ENCODE measurements at places on chromosomes 2 and 18.
A peak's percentile ranks its signal among the peaks of the same experiment; 100 is the strongest.

DNA sequence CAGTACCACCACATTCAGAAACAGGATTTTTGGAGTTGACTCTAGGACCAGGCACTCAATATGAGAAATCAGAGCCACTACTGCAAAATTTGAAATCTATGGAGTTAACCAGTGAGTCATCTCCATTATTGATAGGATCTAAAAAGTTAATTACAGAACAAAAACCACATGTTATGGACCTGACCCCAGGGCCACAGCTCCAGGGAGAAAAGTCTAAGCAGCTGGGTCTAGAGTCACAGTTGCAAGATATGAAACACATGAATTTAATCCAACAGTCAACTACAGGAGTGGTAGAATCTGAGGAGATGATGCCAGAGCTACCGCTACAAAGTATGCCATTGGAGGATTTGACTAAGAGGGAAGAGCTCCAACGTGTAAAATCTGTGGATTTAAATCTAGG lies 13.4 kb upstream of the ZNF512 start:
- no peak for DNase-seq

GRCh38 chr18:56214706-56215105 lies 423.7 kb downstream of the TXNL1 start:
- no peak for DNase-seq

- no peak for DNase-seq
Measured at GRCh38 chr2:189609853-189610252, 29.3 kb upstream of the SLC40A1 start.

DNA sequence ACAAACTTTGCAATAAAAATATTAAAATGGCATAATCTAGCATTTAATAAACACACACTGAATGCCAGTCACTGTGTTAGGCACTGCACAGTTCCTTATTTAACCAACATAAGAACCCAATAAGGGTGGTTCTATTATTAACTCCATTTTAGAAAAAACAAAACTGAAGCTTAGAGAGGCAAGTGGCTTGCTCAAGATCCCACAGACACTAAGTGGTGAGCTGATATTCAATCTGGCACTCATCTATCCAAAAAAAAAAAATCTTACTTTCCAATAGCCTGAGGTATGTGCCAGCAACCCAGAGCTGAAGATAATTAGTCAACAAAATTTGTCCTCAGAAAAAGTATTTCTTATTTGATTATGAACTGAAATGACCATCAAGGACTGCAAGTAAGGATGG lies 799 bp downstream of the CYTIP start:
- no peak for DNase-seq

DNA sequence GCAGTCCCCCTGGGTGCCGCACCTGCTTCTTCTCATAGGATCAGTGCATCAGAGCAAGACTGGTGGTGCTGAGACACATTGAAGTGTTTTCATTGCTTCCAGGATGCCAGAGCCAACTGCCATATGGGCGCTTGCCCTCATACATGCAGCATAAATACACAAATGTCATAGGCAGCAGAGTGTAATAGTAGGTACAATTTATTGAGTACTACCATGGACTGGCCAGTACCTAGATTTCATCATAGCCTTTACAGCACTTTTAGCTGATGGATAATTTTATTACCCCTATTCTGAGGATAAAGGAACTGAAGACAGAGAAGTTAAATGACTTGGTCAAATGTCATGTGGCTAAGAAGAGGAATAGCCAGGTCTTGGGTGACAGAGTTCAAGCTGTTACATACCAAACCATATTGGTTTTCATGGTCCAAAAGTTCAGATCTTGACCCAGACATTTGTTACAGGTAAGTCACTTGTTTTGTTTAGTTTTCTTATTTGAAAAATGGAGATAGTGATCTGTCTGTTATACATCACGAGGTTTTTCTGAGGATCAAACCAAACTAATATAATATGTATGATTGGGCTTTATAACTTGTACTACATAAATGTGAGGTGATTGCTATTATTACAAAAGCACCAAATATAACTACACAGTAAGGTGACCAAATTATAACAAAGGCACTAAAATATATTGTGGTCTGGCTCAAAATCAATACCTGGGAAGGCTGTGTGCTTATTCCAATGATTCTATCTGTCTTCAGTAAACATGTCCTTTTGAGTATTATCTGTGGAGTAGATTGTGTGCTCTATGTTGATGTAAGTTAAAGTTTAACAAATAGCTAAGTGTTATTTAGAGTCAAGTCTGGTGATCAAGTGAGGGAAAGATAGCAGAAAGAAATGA lies 151.9 kb upstream of the CYRIA start:
- DNase-seq: no peak

DNA sequence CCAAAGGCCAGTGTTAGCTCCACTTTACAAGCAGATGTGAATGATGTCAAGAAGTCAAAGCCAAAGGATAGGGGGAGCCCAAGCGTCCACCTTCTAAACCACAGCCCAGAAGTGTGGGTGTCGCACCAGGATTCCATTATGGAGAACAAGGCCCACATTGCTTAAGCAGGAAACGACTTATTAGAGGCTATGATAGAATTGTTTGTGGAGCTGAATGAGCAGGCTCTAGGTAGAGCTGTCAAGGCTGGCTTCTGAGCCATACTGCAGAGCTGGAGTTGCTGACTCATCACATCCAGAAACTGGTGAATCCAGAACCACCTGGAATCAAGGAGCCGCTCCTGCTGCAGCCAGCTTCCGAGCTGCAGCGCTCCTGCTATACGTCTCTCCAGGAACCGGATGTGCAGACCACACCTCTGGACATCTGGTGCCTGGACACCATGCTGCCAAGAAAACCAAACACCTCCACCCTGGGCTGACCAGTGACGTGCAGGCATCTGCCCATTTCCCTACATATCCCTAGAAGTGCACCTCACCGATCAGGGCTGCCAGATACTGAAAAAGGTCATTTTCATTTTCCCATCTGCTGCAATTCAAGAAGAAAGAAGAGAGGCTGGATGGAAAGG lies 6.2 kb upstream of the TWIST2 start:
- DNase-seq: no peak

GRCh38 chr2:60512062-60512622 lies 41.3 kb downstream of the BCL11A start:
- no peak for DNase-seq

GRCh38 chr2:222941510-222942032 lies 80.7 kb downstream of the ACSL3 start:
- no peak for DNase-seq

DNA sequence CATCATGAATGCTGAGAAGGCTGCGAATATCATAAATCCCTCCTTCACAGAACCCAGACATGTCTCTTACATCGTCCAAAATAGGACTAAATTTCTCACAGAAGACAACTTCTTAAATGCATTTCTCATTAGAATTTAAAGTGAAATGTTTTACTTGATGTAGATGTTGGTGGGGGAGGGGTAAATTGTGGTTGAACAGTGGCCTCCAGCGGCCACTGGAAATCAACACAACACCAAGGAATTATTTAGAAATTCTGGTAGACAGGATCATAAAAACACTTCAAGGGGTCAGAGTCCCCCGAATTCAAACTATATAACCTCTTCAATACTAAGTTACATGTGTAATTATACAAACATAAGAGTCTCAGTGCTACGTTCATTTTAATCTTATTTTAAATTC lies 135.9 kb downstream of the ABCA12 start:
- DNase-seq: peak; percentile 30

DNA sequence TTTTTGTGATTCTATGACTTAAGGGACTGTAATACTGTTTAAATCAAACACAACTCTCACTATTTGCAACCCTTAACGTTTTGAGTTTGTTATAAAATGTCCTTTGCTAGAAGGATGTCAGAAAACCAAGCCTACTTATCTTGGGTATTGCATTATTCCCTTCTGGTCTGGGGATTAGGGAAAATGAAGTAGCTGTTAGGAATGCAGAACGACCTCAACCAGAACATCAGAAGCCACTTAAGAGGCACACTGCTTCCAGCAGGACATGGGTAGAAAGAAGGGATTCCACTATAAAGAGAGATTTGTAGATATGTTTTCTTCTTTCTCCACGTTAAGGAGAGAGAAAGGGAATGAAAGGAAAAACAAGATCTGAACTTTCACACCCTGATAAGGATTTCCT lies 101.2 kb downstream of the SETBP1 start:
- DNase-seq: no peak

DNA sequence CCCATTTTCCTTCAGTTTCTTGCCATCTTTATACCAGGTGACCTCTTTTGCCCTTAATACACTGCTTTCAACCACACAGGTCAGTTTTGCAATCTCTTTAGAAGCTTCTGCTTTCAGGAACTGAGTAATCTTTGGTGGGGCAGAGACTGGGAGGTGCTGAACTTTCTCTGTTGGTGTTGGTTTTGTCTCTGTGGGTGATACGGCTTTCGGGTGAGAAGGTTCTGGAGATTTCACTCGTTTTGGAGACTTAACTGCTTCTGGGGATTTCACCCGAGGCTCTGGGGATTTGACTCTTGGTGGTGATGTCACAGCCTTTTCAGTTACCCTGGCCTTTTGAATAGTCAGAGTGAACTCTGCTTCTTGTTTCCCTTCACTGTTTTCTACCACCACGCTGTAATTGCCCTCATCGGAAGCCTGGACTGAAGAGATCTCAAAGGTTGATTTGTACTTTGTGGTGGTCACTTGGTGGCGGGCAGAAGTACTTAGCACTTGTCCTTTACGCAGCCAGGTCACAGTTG lies 50.4 kb downstream of the PLEKHA3 start:
- no peak for DNase-seq

DNA sequence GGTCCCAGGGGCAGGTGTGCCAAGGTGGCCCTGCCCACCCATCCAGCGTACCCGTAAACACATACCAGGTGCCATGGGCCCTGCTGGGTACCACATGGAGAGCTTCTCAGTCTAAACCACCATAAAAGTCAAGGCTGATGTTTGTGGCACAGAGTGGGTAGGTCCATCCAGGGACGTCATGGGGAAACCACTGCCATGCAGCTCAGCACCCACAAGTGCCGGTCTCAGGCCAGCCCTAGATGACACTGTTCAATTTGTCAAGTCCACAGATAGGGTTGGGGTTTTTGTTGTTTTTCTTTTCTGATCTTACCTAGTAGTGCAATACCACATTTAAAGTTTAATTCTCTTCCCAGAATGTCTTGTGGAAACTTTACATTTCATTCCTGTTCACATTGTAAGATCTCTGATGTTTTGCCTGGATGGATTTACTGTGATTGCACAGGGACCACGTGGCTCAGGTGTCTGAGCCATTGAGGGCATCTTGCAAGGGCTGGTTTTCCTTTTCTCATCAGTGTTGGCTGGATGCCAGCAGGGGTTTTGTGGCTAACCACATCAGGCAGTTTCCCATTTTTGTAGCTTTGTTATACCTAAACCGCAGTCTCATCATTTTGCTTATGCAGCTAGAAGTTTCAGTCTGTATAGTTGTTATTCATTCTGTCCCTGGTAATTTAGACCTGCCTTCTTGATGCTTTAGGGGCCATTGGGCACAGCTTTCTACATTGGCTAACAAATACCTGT lies 64.7 kb downstream of the STK25 start:
- DNase-seq: peak; percentile 40

- DNase-seq: no peak
Measured at GRCh38 chr2:60319031-60319547, 234.4 kb downstream of the BCL11A start.

- no peak for DNase-seq
Measured at GRCh38 chr2:68043032-68043431, 19.8 kb downstream of the C1D start.

All from erythroblast (primary cell).